ENCODE measurements at places on chromosomes 2 and 18.
A peak's percentile ranks its signal among the peaks of the same experiment; 100 is the strongest.

DNA sequence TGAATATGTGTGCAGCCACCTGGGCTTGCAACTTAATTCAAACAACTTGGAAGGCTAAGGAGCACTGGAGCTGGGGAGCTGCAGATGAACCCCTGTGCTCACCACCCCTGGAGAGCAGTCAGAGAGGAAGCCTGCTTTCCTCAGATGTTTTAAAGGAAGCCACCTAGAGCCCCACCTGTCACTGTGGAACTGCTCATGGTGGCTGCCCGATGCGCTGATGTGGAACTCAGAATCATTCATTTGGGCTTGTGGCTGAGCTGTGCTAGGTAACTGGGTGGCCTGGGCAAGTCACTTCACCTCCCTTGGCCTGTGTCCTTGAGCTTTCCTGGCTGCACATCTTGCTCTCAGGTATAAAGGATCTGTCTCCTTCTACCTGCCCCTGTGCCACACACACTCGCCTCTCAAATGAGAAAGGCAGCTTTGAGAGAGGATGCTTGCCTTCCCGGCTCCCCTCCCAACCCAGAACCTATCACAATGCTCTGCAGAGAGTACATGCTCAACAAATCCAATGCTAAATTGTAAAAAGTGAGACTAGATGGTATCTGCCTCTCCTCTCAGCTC is 41.3 kb downstream of the BCL11A start:
- no peak for DNase-seq

DNA sequence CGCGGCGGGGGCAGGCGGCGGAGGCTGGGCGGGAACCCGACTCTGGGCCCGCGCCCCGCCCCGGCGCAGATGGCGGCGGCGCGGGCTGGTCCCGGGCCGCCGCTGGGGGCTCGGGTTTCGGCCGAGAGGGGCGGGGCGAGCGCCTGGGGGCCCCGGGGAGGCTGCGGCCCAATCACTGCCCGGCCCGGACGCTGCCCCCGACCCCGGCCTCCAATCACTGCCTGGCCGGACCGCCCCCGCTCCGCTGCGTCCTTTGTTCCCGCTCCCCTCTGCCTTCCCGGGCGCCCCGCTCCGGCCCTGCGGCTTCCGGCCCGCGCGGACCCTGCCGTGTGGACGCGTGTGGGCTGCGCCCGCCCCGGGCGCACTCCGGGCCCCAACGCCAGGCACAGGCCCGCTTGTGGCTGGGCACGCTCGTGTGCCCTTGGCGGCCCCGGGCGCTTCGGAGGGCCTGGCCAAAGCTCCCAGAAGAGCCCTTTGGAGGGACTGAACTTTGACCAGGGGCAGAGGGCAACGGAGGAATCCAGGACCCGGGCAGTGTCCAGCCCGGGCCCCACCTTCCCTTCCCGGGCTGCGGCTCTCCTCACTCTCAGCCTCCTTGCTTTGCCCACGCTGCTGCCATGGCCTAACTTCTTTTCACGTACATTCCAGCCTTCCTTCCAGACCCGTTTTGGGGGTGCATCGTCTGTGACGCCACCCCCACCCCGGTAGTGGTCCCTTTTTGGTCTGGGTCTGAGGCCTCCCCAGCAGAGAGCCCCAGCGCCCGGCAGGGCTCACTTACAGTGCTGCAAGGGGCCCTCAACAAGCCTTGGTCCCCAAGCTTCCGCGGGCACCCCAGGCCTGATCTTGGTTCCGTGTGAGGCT is 27.1 kb upstream of the PTMA start:
- DNase-seq = no peak

- DNase-seq = no peak
These were observed 255.1 kb downstream of the DCDC2C start for GRCh38 chr2:3958465-3958864.

- no peak for DNase-seq
These were observed 234.8 kb downstream of the NDUFA10 start for GRCh38 chr2:239790313-239790712.

GRCh38 chr2:128439031-128439790 is 120.5 kb upstream of the HS6ST1 start:
- DNase-seq = no peak

DNA sequence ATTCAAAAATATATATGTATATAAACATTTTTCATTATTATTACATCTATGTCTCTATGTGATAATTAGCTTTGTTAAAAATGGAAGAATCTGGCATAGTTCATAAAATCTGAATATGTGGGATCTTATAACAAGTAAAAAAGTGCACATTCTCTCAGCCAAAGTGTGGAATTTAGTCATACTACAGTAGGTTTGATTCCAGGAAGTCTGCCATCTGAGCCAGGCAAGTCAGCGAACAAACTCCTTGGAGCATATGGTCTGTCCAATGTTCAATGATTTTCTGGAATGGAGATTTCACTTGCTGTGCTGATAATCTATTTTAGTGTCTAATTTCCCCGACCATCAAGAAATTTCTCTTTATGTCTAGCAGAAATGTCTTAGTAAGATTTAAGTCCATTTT is 1033.2 kb upstream of the NXPH2 start:
- DNase-seq = no peak

- DNase-seq = no peak
These were observed 22.5 kb upstream of the SIGLEC15 start for GRCh38 chr18:45802814-45803492.

DNA sequence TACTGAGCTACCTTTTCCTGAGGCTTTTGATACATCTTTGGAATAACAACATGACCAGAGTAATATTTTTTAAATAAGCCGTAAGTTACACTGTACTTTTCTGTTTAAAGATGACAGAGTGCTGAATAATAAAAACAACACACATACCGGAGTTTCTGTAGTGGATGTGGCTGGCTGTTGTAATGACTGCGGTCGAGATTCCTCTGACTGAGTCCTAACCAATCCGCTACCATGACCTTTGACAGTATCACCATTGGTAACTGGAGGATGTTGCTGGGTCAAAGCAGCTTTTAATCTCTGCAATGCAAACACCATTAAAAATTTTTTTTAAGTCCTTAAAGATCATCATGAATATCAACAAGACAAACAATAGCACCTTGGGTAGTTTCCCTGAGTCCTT is 70.7 kb downstream of the ATF2 start:
- no peak for DNase-seq

DNA sequence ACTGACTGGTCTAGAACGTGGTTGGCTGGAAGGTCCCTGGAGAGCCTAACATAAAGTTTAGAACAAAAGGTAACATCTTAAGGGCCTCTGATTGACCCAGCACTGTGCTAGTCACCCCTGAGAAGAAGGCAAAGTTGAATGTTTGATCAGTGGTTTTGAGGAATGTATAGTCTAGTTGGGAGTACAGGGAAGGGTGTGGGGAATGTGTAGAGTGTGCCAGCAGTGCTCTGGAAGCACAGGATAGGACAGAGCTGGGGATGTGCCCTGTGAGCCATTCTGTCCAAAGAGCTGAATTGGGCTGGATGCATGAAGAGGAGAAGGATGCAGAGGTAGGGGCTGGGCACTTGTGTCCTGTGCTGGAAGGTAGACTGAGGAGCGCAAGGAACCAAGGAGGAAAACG is 41.0 kb upstream of the DOCK10 start:
- no peak for DNase-seq

DNA sequence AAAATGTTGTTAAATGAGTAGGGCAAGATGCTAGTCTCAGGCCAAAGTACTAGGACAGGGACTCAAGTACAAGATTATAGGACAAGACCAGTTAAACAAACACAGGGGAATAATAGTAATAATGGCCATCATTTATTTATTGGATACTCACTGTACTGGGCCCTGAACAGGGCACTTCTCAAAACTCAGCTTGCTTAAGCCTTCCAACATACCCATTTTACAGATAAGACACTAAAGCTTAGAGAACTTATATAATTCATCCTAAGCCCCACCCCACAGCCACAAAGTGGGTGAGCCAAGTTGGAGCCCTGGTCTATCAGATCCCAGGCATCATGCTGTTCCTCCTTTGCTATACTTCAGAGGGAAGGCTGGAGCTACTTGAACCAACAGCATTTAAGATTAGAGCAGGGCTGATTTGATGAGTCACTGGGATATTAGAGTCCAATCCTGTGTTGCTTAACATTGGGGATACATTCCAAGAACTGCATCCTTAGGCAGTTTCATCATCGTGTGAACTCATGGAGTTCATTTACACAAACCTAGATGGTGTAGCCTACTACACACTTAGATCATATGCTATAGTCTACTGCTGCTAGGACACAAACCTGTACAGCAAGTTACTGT is 153.6 kb downstream of the MTCL1 start:
- DNase-seq = no peak

GRCh38 chr18:79798346-79798998 is 734 bp downstream of the KCNG2 start:
- DNase-seq = no peak

- DNase-seq = no peak
These were observed 37.3 kb upstream of the SH3BP4 start for GRCh38 chr2:234914371-234915154.

- no peak for DNase-seq
These were observed 165.5 kb downstream of the TTC32 start for GRCh38 chr2:19736191-19736831.

DNA sequence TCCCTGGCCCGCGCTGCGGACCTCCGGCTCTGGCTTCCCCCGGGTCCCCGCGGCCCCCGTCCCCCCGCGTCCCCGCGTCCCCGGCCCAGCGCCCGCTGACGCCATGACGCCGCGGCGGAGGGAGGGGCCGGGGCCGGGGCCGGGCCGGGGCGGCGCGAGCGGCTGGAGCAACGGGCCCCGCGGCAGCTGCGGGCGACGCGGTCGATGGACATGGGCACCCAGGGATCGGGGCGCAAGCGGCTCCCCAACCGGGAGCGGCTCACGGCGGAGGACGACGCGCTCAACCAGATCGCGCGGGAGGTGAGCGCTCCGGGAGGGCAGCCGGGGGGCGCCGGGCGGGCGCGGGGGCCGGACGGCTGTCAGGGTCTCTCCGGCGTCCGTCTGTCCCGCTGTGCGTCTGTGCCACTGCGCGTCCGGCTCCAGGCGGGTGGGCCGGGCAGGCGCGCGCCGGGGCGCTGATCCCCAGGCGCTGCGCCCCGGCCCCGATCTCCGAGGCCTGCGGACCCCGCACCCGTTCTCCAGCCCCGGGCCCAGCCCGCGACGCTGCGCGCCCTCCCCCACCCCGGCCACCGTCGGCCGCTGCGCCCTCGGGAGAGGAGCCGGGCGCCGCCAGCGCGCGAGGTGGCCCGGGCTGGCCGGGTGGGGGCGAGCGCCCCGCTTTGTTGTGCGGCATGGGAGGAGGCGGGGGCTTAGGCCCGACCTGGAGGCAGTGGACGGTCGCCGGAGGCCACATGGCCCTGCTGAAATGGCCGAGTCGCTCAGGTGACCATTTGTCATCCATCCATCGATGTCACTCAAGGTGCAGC is at the start of gene LRRFIP1:
TSS of gene LRRFIP1 (plus strand) at position 147 of the 806 bp plus-strand sequence. CDS start at position 205, 58 bp downstream.
- DNase-seq = no peak

- no peak for DNase-seq
These were observed 58.1 kb upstream of the RNU4ATAC start for GRCh38 chr2:121472470-121472993.

GRCh38 chr2:215603440-215603839 is 167.6 kb upstream of the FN1 start:
- no peak for DNase-seq

GRCh38 chr2:106899786-106900530 is 14.0 kb upstream of the ST6GAL2 start:
- DNase-seq = peak; percentile 20

- no peak for DNase-seq
These were observed 181.3 kb downstream of the TMX3 start for GRCh38 chr18:68533641-68534040.

GRCh38 chr18:21894619-21895367 is 154.2 kb downstream of the MIB1 start:
- no peak for DNase-seq

DNA sequence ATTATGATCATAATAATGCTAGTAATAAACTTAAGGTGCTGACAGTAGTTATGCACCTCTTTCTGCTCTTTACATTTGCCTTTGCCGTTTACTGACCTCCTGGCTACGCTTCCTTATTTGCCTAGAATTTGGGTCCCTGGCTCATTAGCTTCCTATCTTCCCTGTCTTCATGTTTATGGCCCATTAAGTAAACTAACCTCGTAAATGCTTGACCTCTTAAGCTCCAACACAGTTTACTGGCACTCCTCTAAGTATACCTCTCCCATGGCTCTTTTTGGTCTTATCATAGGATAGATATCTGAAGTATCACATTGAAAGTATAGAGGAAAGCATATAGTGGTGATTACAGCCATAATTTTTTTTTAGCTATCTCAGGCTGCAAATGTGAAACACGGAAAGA is 657.3 kb upstream of the SLC39A10 start:
- no peak for DNase-seq

DNA sequence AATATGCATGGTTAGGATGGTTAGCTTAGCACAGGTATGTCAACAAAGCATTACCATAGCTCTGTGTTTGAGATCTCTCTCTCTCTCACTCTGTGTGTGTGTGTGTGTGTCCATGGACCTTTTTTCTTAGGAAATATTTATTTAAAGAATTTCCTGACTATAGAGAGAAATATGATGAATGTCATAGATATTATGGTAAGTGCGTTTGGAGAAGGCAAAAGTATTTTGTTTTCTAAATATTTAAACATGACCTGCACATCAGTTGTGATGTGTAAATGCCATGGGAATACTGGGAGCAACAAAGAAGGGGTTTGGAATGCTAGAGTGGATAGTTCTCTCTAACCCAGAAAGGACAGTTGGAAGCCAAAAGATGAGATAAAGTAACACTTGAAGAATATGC is 3.9 kb upstream of the TMEM178A start:
- no peak for DNase-seq

DNA sequence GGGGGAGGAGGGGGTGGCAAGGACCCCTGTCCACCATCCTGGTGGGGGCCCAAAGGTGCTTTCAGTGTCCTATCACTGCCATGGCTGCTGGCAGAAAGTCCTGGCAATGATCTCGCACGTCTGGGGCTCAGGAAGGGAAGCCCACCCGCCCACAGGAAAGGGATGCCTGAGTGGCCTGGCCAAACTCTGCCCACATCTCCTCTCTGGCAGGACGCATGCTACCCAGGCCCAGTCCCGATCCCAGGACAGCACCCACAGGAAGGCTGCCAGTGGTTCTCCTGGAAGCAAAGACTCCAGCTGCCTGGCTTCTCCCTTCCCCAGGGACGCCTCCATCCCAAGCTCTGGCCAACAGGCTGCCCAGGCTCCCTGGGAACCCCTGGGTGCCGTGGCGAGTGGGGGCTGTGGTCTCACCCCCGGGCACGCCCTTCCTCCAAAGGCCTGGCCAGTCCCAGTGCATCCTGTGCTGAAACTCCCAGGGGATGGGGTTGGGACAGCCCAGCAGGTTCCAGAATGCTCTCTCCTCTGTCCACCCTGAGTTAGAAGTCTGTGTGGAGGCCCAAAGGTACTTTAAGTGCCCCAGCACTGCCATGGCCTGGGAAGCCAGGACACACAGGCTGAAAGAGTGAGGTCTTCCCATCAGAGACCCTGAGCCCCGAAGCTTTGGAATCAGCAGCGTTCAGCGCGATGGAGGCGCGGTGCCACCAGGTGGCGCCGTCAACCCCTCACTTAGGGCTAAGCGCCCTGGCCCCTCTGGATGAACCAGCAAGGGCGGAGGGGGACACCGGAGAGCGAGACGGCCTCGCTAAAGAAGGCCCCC is 29.8 kb upstream of the TAF1B start:
- peak; percentile 41 for DNase-seq

DNA sequence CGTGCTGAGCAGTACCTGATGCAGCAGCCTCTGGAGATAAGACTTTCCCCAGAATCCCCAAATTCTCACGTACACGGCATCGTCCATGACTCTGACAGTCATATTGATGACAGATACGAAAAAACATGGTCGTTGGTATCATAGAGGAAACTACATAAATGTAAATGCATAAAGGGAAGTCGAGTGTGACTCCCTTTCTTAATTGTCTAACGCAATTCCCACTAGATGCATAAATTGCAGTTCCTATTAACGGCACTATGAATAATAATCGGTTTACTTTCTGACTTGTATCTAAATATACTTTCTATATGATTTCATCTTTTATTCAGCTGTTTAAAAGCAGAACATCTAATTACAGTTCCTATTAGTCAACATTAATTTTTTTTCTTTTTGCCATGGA is 322.6 kb upstream of the REV1 start:
- no peak for DNase-seq
